Right lobe of liver (tissue), 6 donors: ENCODE measurements at places on chromosomes 1 and 21. TPM values are rescaled to one million over a fixed set of nuclear protein-coding genes. Genes with fewer than 3 reads are reported as not detected.

The CHIA gene
- total RNA-seq = not detected

The WNT3A gene
- not detected for total RNA-seq

The ZP4 gene
- total RNA-seq = not detected

The SRSF11 gene
- total RNA-seq = 50.6 TPM

DNA sequence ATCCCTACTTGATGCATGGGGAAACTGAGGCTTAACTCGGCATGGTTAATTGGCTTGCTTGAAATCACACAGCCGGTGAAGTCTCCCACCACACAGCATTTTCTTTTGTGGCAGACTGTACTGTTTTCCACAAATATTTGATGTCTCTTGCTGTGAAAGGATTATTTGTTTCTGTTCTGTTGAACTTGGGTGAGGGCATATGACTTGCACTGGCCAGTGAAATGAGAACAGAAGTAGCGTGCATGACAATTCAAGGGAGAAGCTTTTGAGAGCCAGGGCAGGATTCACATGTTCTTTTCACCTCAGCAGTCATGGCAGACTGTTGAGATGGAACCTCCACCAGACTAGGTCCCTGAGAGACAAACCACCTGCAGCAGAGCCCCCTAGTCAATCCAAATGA, 11.7 kb upstream of the AK2 start:
- H3K36me3 ChIP-seq = no peaks in the 10 kb centered on the region
- no peaks in the 10 kb centered on the region for H3K27me3 ChIP-seq
- no peaks in the 10 kb centered on the region for H3K4me1 ChIP-seq
- DNase-seq = no peak
- H3K27ac ChIP-seq = no peak overlapping the region

GRCh38 chr21:39681845-39682244, 63.1 kb upstream of the IGSF5 start:
- H3K27ac ChIP-seq = no peak overlapping the region
- no peak for DNase-seq
- H3K4me1 ChIP-seq = no peaks in the 10 kb centered on the region
- H3K36me3 ChIP-seq = no peaks in the 10 kb centered on the region
- no peak overlapping the region for H3K4me3 ChIP-seq
- H3K27me3 ChIP-seq = peaks cover 3% of the 10 kb centered on the region

DNA sequence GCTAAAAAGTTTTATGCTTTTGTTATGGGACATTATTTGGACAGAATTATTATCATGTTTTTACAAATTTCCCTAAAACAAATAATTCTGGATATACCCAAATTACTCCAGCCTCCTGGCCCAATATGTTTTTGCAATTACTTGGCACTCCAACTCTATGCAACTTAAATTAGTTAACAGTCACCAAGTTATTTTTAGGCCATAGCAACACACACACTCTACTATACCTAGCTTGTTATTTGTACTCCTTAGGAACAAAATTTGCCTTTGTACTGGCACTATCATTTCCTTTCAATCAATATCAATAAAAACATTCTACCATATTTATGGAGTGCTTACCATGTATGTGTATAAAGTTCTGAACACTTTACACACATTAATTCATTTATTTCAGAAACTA, 7.7 kb downstream of the DUSP10 start:
- DNase-seq = no peak
- H3K27ac ChIP-seq = no peak overlapping the region
- peaks cover 17% of the 10 kb centered on the region for H3K36me3 ChIP-seq
- H3K27me3 ChIP-seq = no peaks in the 10 kb centered on the region
- H3K4me1 ChIP-seq = peaks cover 56% of the 10 kb centered on the region

- no peak overlapping the region for H3K27ac ChIP-seq
- no peaks in the 10 kb centered on the region for H3K36me3 ChIP-seq
- H3K4me1 ChIP-seq = no peaks in the 10 kb centered on the region
- H3K4me3 ChIP-seq = no peak overlapping the region
These were observed 551.5 kb downstream of the LMO4 start for GRCh38 chr1:87880098-87880760.

DNA sequence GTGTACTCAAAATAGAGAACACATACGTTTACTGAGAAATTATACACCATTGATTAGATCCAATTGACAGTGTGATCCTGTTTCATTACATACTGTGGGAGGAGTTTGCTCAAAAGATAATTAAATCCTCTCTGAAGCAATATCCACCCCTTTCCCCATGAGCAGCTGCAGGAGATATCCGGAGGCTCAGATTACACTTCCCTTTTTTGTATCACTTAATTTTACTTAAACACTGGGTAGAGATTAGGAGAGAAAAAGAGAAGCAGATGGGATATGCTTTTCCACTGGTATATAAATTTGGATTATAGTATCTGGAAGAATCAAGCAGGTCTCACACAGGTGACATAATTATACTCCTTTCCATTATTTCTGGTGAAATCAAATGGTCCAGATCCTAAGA, 333.3 kb upstream of the ZRANB2 start:
- no peak for DNase-seq
- no peak overlapping the region for H3K27ac ChIP-seq
- H3K36me3 ChIP-seq = no peaks in the 10 kb centered on the region
- no peaks in the 10 kb centered on the region for H3K4me1 ChIP-seq
- no peak overlapping the region for H3K4me3 ChIP-seq

- no peak overlapping the region for H3K27ac ChIP-seq
- peaks cover 2% of the 10 kb centered on the region for H3K4me1 ChIP-seq
- H3K4me3 ChIP-seq = no peak overlapping the region
- H3K27me3 ChIP-seq = no peaks in the 10 kb centered on the region
- DNase-seq = no peak
- H3K36me3 ChIP-seq = no peaks in the 10 kb centered on the region
These were observed 54.3 kb downstream of the PEX14 start for GRCh38 chr1:10529091-10529490.

DNA sequence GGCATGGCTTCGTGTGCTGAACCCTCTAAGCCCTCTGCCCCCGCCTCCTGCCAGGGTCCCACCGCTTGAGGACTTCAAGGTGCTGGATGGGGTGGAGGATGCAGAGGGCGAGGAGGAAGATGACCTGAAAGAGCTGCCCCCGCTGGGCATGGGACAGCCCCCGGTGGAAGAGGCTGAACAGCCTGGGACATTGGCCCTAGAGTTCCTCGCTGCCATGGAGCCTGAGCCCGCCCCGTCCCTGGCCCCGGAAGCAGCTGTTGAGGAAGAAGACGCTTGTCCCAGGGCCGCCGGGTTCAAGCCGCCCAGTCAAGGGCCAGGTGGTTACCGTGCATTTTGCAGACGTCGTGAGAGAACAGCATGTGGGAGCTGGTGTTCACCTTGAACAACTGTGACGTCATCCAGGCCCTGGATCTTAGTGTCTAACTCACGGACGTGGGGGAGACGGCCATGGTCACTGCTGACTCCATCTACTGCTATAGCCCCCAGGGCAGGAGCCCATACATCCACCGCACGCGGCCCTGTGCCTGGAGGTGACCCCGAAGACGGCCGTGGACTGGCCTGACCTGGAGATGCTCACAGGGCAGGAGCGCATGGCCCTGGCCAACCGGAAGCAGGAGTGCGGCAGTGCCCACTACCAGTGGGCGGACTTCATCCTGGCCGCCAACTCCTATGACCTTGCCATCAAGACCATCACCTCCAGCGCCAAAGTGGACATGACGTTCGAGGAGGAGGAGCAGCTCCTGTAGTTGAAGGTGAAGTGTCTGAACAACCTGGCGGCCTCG, 90.1 kb downstream of the PPP1R12B start:
- DNase-seq = no peak
- no peaks in the 10 kb centered on the region for H3K36me3 ChIP-seq
- H3K4me3 ChIP-seq = no peak overlapping the region
- H3K27me3 ChIP-seq = no peaks in the 10 kb centered on the region
- peaks cover 7% of the 10 kb centered on the region for H3K4me1 ChIP-seq

DNA sequence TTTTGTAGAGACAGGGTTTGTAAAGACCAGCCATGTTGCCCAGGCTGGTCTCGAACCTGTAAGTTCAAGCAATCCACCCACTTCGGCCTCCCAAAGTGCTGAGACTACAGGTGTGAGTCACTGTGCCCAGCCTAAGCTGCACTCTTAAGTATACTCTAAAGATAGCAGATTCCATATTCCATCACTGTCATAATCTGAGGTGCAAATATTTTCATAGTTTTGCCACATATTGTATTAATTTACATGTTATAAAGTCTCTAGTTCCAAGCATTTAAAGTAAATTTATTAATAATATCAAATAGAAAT, 121.3 kb downstream of the HFM1 start:
- H3K36me3 ChIP-seq = no peaks in the 10 kb centered on the region
- DNase-seq = no peak
- no peaks in the 10 kb centered on the region for H3K4me1 ChIP-seq

- H3K4me1 ChIP-seq = no peaks in the 10 kb centered on the region
- DNase-seq = no peak
- no peak overlapping the region for H3K27ac ChIP-seq
- no peak overlapping the region for H3K4me3 ChIP-seq
- H3K36me3 ChIP-seq = no peaks in the 10 kb centered on the region
These were observed 267.7 kb upstream of the PROX1 start for GRCh38 chr1:213720032-213720431.

GRCh38 chr1:62439652-62440371, 3.0 kb downstream of the USP1 start:
- H3K27ac ChIP-seq = no peak overlapping the region
- no peaks in the 10 kb centered on the region for H3K36me3 ChIP-seq
- peaks cover 16% of the 10 kb centered on the region for H3K4me1 ChIP-seq
- H3K4me3 ChIP-seq = no peak overlapping the region
- no peaks in the 10 kb centered on the region for H3K27me3 ChIP-seq
- DNase-seq = no peak

GRCh38 chr1:90502194-90502593, 214.9 kb downstream of the BARHL2 start:
- no peaks in the 10 kb centered on the region for H3K27me3 ChIP-seq
- H3K4me3 ChIP-seq = no peak overlapping the region
- H3K27ac ChIP-seq = no peak overlapping the region
- H3K4me1 ChIP-seq = no peaks in the 10 kb centered on the region
- H3K36me3 ChIP-seq = no peaks in the 10 kb centered on the region
- DNase-seq = no peak

DNA sequence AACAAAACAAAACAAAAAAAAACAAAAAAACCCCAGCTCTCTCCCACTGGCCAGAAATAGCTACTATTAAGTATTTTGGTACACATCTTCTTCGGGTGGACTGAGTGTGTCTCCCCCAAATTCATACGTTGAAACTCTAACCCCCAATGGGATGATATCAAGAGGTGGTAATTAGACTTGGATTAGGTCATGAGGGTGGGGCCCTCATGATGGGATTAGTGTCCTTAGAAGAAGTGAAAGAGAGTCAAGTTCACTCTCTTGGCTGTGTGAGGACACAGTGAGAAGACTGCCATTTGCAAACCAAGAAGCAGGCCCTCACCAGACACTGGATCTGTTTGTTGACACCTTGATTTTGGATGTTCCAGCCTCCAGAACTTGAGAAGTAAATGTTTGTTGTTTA, 116.9 kb downstream of the NOS1AP start:
- H3K4me1 ChIP-seq = no peaks in the 10 kb centered on the region
- no peak overlapping the region for H3K4me3 ChIP-seq
- no peak for DNase-seq
- H3K36me3 ChIP-seq = no peaks in the 10 kb centered on the region

DNA sequence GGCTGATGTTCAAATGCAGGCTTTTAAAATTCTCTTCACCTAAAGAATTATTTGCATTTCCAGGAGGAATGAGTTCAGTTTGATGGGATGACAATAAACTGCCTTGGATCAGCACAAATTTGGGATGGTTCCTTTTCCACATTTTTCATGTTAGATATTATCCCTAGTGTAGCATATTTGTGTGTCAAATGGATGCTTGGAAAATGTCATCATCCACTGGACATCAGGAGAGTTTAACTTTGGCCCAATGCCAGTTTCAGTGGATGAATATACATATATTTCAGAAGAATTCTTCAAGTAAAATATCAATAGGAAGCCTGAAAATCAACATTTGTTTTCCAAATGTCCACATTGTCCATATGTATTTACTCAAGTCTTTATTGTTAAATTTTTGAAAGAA, 116.5 kb upstream of the COL24A1 start:
- H3K27ac ChIP-seq = no peak overlapping the region
- H3K27me3 ChIP-seq = no peaks in the 10 kb centered on the region
- H3K4me3 ChIP-seq = no peak overlapping the region
